ENCODE measurements at places on chromosomes 5 and 9. TPM values are rescaled to one million over a fixed set of nuclear protein-coding genes. Genes with fewer than 3 reads are reported as not detected.

Gene SLC25A46
- 9.3 TPM for polyA plus RNA-seq

Gene TMC1
- polyA plus RNA-seq = 0.29 TPM

Gene IFNK
- not detected for polyA plus RNA-seq

Gene PPP3R2
- not detected for polyA plus RNA-seq

Gene IRX2
- 10.3 TPM for polyA plus RNA-seq

Gene SMIM27
- polyA plus RNA-seq = 44.9 TPM

Gene RIGI
- polyA plus RNA-seq = 3.1 TPM

Gene ITGA1
- polyA plus RNA-seq = 3.5 TPM

Gene SPATA31E1
- polyA plus RNA-seq = not detected

DNA sequence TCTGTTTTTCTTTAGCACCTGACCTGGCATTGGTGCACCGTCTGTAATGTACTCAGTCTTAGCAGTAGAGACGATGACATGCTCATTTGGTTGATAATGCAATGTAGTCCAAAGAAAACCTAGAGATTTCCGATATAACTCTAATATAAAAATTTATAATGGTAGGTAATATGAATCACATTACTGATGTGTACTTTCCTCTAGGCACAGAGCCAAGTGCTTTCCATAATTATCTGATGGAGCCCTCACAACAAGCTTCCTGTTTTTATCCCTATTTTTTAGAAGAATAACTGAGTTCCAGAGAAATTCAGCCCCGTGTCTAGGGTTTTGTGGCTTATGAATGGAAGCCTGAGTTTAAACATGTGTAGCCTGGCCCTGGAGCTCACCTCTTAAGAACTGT lies 53.7 kb downstream of the KDM4C start:
- DNase-seq = no peak

DNA sequence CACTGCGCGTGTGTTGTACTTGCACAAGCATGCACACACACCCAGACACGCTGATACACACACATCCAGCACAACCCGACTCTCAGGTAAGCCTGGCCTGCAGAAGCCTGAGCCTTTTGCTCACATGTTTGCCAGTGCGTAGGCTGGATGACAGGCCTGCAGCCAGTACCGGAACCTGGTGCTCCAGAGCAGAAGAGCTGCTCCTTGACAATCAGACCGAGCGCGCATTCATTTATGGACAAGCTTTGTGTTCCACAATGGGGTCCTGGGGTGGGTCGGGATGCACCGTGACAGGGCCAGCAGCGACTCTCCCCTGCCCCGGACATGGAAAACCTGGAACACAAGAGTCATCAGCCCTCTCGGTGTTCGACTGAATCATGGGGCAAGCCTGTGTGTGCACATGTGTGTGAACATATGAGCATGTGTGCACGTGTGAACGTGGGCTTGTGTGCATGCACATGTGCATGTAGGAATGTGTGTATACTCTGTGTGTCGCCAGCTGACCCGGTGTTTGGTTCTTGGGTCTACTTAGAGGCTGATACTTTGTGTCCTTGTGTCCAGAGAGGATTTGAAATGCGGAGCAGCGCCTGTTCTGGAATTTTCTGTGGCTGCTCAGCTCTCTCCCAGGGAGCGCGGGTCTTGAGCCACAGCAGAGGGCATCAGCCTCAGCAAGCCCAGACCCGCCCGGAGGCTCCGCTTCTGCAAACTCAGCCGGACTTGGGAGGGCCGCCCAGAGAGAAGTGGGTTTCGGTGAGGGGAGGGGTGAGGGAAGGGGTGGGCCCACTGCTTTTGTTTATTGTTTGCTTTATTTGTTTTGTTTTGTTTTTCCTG lies 32.2 kb downstream of the IRX4 start:
- DNase-seq = no peak

- DNase-seq = no peak
Measured at GRCh38 chr9:74848153-74848525, 39.6 kb downstream of the TRPM6 start.

GRCh38 chr5:10250806-10251276 lies 761 bp downstream of the CCT5 start:
- DNase-seq = no peak

DNA sequence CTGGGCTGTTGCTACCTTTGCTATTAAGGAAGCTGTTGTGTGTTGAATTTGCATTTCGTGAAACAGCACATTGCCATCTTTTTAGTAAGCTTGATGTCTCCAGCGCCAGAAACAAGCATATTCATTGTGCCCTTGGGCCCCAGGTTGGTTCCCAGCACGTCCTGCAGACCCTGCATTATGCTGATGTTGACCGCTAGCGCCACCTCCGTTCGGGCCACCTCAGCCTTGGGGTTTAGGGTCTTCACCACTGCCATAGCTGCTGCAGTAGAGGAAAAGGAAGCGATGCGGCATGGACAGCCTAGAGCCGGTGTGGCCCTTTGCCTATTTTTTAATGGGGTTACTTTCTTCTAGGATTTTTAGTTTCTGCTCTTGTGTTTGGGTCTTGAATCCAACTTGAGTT lies 23.8 kb upstream of the OTULIN start:
- no peak for DNase-seq

DNA sequence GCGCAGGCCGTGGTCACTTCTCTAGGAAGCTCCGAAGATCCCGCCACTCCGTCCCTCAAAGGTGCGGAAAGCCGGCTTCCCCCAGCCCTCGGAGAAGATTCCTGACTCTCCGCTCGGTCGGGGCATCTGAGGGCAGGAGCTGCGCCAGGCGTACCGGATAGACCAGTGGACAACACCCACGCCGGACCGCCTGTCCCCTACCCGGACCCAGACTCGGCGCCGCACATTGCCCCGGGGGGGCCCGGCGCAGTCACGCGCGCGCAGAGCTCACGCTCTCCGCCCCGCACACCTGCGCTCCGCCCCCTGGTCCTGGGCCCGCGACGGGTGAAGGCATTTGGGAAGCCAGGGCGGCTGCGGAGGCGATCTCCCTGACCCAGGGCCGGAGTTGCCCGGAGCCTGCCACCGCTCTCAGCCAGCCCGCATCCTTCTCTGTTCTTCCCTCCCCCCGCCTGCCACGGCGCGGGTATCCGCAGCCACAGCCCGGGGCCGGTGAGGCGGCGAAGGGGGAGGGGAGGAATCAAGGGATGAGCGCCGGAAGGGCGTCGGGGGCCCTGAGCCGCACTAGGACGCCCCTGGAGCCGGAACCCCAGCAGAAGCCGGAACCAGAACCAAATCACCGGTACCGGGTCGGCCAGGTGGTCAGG lies 448 bp downstream of the RELL2 start:
- peak; percentile 32 for DNase-seq

DNA sequence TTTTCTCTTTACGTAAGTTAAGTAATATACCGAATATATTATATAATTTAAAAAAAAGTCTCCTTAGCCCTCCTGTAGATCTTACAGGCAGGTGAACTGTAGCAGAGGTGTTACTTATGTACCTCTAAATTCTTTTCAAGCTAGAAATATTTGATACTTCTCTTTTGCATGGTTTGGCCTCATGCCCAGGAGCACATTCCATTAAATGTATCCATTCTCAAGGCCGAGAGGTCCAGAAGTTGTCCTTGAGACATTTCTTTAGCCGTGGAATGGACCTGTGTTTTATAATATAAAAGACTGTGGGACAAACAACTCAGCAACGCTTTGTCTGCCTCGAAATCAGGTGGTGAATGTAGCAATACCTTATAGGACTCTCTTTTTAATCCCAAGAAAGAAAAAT lies 184.5 kb downstream of the TRIO start:
- no peak for DNase-seq

- peak; percentile 82 for DNase-seq
Measured at GRCh38 chr9:69027355-69028097, 8.0 kb upstream of the FXN start.

- no peak for DNase-seq
Measured at GRCh38 chr5:107860044-107860443, 189.3 kb upstream of the EFNA5 start.

- DNase-seq = no peak
Measured at GRCh38 chr9:122020398-122020797, 72.7 kb downstream of the TTLL11 start.

DNA sequence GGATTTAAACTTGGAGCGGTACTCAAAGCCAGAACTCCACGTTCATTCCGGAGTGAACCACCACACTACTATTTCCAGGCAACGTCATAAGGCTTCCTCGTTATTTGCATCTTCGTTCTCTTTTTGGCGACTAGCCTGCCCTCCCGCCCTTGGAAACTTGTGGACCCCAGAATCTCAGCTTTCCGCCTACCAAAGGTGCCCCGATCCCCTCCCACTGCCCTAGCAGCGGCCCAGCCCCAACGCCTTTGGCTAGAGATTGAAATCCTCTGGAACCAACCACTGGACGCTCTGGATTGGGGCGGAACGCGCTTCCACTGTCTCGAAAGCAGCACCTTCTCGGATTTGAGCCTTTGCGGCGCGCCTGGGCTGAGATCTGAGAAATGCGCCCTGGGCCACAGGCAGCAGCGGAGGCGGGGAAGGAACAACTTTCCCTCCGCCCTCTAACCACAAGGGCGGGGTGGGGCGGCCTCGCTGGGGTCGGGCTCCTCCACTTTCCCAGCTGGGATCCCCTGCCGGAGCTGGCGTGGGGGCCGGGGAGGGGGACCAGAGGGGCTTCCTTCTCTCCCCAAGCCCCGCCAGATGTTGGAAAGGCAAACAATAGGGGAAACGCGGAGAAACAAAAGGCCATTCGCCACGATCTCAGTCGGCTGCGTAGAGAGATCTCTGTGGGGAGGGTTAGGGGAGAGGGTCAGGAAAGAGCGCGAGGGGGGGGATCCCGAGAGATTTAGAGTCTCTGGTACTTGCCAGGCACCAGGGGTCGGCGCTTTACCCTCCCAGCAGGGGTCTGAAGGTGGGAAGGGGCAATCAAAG lies 1.3 kb downstream of the MOB3B start:
- peak; percentile 61 for DNase-seq

DNA sequence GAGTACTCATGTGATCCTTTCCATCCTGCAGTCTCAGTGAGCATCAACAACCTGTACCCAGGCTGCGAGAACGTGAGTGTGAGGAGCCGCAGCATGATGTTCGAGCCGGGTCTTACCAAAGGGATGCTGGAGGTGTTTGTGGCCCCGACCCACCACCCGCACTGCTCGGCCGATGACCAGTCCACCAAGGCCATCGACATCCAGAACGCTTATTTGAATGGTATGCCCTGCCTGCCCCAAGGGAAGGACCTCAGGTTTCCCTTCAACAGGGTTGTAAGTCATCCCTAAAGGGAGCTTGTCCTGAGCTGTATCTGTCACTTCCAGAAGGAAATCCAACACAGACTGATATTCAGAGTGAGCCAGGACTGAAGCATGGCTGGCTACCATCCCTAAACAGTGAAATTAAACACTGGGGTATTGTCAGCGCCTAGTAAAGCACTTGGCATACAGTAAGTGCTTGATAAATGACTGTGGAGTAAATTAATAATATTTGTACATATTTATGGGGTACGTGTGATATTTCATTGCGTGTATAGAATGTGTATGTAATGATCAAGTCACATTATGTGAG lies 39.3 kb upstream of the CTSL start:
- DNase-seq = no peak

- no peak for DNase-seq
Measured at GRCh38 chr9:3700772-3701171, 175.0 kb upstream of the RFX3 start.

DNA sequence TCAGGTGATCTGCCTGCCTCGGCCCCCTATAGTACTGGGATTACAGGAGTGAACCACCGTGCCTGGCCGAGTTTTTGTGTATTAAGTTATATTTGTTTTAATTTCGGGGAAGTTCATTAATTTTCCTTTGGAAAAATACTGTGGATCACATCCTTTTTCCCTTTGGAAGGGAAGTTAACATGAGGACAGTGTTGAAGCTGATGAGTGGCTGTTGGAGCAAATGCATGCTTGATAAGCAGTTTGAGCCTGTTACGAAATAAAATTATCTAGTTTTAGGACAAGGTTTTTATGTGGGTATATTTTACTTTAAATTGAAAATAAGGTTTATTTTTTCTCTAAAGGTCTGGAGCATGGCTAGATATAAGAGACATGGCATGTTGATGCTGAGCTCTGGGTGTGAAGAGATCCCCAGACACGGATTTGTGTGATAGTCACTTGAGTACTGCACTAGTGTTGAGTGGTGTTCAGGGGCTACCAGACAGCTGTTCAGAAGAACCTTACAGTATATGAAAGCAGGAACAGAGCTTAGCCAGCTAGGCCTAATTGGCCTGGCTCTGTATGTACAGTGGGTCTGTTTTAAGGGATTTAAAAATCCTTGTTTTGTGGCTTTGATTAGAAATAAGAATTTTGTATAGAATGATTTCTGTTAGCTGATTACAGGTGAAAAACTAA lies 17.4 kb downstream of the LMNB1 start:
- DNase-seq = no peak

- no peak for DNase-seq
Measured at GRCh38 chr5:154868702-154869101, 10.3 kb downstream of the CNOT8 start.

DNA sequence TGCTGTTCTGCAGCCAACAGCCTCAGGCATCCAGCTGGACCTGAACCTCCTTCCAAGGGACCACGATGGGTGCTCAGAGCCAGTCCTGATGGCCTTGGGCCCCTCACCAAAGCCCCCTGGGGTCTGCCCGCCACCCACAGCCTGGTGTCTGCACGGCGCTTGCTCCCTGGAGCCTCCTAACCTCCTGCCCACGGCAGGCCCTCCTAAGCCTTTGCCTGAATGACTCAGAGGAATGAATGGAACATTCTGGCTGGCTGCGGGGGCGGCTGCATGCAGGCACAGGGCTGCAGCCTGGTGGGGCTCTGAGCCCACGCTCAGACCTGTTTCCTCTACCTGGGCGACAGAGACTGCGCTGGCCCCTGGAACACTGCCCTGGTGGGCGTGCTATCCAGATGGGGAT lies 6.9 kb downstream of the SOHLH1 start:
- DNase-seq = no peak

DNA sequence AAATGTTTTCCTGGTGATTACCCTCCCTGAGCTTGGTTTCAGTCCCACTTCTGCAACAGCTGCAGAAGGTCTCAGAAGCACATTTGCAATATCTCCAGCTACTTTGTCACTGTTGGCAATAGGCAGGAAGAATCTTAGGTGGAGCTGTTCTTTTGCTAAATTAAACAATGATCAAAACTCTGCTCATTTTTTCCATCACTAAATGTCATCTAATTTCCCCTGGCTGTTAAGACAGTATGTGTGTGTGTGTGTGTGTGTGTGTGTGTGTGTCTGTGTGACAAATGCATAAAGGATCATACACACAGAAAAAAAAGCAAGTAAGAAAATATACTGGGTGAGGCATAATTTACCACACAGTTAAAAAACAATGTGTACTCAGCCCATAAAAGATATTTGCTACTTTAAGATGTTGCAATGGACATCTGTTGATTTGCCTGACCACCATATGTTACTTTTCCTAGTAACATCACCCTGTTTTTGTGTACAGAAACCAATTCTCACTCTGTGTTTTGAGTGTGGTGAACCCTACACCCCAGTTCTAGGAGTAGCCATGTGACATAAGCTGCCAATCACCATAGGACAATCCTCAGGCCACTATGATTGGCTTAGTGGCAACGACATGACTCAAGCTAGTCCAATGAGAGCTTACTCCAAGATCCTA lies 572.6 kb upstream of the CLINT1 start:
- DNase-seq = no peak

DNA sequence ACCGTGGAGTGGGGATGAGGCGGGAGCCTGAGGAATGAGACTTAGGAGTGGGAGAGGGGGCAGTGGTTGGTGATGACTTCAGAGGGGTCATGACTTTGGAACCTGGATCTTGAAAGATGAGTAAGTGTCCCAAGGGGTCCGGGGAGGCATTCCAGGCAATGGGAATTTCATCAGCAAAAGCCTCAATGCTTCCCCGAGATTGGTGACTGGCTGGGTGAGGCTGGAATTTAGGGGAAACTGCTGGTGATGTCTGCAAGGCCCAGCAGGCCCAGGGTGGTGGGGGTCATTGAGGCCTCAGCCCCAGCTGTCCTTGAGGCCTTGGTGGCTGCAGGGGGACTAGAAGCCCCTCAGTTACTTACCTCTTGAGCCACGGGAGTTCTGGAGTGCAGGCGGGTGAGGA lies 7.5 kb downstream of the NDST1 start:
- DNase-seq = no peak
